ENCODE measurements at places on chromosomes 5 and 9.

DNA sequence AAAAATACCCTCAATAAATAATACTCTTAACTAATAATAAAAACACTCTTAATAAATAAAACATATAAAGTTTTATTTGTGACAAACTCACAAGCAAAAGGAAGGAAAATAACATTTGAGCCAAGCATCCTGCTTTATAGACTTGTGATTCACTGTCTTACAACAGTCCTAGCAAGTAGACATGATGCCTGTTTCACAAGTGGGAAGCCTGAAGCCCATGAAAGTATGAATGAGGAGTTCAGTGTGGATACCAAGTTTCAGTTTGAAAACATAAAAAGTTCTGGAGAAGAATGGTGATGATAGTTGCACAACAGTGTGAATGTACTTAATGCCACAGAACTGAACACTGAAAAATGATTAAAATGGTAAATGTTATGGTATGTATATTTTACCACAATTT, 10.9 kb downstream of the HABP4 start:
- DNase-seq, result no peak

DNA sequence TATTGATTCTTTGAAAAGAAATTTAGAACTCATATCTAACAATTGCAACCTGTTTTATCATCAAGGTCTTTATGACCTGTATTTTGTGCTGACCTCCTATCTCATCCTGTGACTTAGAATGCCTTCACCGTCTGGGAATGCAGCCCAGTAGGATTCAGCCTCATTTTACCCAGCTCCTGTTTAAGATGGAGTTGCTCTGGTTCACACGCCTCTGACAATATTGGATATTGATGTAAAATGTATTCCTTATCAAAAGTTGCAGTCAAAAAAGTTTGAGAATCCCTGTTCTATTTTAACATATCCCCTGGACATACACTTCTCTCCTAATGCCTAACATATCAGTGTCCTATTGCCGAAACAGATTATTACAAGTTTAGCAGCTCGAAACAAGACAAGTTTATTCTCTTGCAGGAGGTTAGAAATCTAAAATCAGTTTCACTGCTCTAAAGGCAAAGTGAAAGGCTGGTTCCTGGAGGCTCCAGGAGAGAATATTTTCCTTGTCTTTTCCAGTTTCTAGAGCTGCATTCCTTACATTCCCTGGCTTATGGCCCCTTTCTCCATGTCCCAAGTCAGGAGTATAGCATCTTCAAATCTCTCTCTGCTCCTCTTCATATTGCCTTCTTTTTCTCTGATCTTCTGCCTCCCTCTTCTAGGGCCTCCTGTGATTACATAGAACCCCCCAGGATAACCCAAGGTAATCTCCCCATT, 31.5 kb upstream of the LVRN start:
- DNase-seq, result no peak

DNA sequence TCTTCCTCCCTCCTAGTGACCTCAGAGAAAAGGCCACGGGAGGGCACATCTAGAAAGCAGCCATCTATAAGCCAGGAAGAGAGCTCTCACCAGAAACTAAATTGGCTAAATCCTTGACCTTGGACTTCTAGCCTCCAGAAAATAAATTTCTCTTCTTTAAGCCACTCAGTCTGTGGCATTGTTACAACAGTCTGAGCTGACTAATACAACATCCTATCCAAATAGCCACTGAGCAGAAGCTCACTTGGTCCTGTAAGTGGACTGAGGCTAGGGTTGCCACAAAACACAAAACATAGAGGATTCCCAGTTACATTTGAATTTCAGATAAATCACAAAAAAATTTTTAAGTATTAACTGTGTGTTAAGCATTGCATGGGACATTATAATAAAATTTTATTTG, 383.4 kb downstream of the MLLT3 start:
- DNase-seq, result no peak

- no peak for DNase-seq
Observed at GRCh38 chr5:1180841-1181271, 20.5 kb upstream of the SLC6A19 start.

GRCh38 chr5:59287361-59287760, 606.2 kb downstream of the PDE4D start:
- DNase-seq, result no peak

All from NB4 (cell line).